A673 (cell line): ENCODE measurements at places on chromosomes 13 and 19.

DNA sequence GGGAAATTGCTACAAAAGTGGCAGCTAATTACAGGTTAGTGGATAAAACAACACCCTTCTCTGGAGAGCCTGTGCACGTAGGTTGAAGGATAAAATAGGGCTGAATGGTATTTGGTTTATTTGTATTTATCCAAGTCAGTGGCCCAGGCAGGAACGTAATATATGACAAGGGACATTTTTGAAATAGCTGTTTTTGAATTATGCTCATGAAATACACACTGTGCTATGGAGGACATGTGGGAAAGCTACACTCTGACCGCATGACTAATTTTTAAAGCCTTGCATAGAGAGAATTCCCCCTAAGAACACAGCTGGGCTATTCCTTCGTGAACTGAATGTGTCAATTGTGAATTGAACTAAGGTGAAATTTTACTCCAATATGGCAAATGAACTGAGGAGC is 292.1 kb upstream of the MAB21L1 start:
- no peak for DNase-seq

DNA sequence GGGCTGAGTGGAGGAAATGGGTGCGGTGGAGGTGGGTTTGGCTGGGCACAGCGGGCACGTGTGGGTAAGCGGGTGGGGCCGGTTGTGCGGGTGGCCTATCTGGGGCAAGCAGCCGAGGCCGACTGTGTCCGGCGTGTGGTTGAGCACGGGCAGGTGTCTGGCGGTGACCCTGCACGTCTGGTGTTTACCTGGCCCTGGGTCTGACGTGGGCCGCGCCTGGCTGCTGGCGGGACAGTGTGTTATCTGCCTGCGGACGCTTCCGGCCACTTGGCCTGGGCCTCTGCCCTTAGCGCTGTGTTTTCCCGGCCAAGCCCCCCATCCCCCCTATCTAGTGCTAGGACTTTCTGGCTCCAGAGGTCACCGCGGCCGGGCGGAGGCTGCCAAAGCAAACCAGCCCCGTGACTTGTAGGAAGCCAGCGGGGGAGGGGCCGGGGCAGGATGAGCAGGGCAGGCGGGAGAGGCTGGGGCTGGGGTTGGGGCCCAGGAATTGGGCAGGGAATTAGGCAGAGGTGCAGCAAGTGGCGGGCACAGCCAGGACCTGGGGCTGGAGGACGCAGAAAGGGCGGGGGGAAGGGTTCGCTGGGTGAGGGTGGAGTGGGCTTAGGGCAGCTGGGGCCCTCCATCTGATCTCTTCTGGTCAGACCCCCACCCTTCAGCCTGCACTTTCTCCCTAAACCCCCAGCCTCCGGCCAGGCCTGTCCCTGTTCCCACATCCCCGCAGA is 534 bp upstream of the HPN start:
- no peak for DNase-seq

GRCh38 chr19:51059715-51060114 is 5.2 kb downstream of the KLK13 start:
- no peak for DNase-seq

DNA sequence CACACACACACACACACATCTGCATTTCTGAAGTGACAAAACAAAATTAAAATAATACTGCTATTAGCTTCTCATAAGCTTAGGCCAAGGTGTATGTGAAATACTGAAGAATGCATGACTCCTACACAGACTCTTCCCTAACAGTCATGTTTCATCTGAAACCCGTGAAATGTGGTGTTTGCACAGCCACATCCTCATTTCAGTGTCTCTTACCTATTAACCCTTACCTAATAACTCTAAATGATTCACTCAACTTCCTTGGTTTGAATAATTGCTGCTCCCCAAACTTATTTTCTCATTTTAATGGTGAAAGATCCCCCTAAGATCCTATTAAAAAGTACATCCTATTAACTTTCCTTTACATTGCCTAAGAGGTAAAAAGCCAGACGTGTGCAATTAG is 117.6 kb downstream of the MIPEP start:
- DNase-seq, result no peak

- peak; percentile 85 for DNase-seq
Observed at GRCh38 chr19:3163230-3163886, 15.2 kb upstream of the S1PR4 start.

GRCh38 chr13:51959773-51960172 is 51.5 kb downstream of the ATP7B start:
- DNase-seq, result no peak

DNA sequence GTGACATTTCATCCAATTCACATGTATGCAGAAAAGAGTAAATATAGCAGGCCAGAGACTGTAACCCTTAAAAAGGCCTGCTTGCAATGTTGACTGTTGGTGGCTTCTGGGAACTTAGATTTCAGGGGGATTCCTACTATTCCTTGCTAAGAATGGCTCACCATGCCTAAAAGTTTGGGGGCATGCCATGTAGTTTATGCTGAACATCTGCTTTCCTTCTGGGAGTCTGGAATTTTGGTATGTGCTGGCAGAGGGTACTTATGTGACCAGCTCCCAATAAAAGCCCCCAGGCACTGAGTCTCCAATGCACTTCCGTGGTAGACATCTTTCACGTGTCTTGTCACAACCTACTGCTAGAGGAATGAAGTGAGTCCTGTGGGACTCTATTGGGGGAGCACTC is 88.4 kb upstream of the PCDH8 start:
- no peak for DNase-seq

DNA sequence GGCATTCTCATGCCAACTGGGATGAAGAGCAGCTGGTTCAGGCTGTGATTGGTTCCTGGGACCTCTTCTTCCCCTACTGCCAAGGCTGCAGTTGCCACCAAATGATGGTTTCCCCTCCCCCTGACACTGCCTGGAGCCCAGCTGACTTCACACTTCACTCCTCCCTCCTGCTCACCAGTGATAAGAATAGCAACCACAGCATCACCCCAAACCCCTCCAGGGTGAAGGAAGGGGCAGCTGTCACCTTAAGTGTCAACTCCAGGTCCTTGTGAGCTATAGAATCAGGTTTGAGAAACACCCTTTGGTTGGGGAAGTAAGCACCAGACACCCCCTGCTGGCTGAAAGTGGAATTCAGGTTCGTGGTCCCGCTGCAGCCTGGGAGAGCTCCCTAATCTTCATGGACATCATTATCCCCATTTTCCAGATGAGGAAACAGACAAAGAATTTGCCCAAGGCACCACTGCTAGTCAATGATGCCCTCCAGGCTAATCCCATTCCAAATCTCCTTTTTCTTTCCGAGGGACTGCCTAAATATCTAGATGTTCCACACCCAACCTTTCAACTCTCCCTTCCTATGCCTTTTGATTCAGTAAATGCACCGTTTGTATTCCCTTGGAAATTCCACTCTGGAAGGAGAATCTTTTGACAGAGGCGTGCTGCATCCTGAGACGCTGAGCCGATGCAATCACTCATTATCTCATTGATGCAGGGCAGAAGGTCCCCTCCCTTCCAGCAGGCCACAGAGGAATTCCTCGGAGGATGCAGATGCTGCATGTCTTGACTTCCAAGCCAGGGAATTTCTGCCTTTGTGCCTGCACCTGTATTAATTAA is 50.6 kb upstream of the UQCRFS1 start:
- DNase-seq, result peak; percentile 45

- DNase-seq, result no peak
Observed at GRCh38 chr19:392375-392970, 16.5 kb downstream of the C2CD4C start.

DNA sequence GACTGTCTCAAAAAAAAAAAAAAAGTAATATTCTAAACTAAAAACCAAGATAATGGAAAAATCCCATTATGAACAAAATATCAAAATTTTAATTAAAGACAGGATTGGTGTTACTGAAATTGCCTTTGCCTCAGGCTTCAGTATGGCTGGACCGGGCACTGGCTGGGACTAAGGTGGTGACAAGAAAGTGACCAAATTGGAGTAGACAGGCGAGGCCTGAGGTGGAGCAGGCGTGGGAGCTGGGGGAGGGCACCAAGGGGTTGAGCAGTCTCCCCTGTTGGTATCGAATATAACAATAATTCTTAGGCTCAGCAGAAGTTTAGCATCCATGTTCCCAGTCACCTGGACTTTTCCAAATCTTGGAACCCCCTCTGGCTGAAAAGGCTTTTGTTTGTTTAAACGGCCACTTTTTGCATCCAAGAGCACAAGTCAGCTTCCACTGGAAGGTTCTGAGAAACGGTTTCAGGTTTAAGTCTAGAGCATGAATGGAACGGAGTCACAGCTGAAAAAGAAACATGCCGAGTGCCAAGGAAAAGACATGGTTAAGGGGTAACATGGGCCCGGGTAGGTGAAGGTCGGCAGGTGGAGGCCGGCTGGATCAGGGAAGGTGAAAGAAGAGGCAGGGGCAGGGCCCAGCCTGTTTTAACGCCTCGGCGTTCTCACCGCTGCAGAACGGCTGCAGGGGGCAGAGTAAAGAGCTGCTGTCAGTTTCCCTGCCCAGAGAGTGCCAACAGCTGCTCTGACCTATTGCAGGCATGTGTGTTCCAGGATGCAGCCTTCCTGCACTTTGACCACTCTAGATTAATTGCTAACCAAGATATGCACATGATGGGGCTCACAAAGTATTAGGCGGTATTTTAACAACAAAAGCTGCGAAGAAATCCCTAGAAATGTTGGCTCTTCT is 104.4 kb downstream of the TM9SF2 start:
- DNase-seq, result no peak

- peak; percentile 73 for DNase-seq
Observed at GRCh38 chr13:61880578-61881283, 465.1 kb upstream of the PCDH20 start.

- DNase-seq, result no peak
Observed at GRCh38 chr13:44401577-44401976, 28.0 kb downstream of the SERP2 start.

GRCh38 chr13:42864952-42865767 is 83.8 kb downstream of the FAM216B start:
- DNase-seq, result no peak

- DNase-seq, result no peak
Observed at GRCh38 chr13:100533588-100534041, 55.0 kb downstream of the GGACT start.

DNA sequence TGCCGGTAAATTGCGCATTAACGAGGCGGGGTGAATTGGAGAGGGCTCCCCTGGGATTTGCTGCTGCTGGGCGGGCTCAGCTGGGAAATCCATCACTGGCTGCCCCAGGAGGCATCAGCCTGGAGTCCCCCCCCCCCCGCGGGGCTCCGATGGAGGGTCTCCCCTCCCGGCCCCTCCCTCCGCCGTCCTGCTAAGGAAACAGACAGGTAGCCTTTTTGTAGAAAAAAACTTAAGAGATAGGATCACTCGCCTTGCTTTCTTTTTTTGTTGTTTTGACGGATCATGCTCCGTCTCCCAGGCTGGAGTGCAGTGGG is 6.8 kb downstream of the TLE6 start:
- DNase-seq, result no peak

GRCh38 chr13:43387880-43388279 is 364.5 kb downstream of the DNAJC15 start:
- DNase-seq, result no peak

- DNase-seq, result no peak
Observed at GRCh38 chr13:68292601-68293000, 1062.5 kb upstream of the PCDH9 start.

- no peak for DNase-seq
Observed at GRCh38 chr13:85640727-85641126, 158.5 kb downstream of the SLITRK6 start.

DNA sequence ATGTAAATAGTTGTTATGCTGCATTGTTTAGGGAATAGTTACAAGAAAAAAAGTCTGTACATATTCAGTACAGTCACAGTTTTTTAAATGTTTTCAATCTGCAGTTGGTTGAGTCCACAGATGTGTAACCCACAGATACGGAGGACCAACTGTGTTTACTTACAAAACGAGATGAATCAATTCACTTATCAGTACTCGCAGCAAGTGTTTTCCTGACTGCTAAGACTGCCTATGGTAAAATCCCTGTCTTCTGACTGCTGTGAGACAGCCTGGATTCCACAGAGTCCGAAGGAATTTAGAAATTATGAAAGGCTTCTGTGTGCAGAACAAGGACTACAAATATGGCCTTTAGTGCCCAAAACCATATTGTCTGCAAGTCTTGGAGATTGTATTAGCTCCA is 45.7 kb upstream of the C1QTNF9 start:
- no peak for DNase-seq

GRCh38 chr13:44583137-44583536 is 7.0 kb upstream of the TSC22D1 start:
- DNase-seq, result no peak

DNA sequence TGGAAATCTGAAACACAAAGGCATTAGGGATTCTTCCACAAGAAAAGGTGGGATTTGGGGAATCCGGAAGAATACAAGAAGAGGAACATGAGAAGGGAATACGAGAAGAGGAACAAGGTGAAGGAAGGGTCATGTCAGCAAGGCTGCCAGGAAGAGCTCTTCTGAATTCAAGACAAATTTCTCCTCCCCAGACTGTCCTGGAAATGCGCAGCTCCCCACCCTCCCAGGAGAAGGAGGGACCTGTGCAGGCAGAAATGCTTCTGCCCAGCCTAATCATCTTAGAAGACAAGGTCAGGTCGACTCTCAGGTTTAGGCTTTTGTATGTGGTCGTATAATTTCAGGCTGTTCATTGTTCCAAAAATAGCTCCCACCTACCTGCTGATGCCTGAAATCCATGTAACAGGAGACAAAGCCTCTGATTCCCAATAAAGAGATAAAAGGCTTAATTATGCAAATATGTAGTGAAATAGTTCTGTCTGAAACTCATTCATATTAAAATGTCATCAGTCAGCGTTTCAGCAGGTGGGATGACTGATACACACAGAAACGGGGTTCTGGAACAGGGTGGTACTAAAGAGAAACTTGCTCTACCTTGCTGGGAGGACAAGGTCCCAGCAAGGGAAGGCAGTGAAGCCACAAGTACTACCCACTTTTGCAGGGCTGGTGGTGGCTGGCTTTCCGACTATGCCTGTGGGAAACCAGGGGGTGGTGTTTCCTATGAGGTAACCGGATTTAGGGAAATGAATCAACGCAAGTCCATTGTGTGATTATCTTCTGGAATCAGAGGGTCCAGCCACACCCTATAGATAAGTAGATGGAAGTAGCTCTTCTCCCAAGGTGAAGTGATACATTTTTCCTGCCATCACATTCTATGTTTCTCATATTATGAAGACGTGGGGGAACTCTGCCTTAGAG is 76.1 kb downstream of the KL start:
- peak; percentile 29 for DNase-seq

DNA sequence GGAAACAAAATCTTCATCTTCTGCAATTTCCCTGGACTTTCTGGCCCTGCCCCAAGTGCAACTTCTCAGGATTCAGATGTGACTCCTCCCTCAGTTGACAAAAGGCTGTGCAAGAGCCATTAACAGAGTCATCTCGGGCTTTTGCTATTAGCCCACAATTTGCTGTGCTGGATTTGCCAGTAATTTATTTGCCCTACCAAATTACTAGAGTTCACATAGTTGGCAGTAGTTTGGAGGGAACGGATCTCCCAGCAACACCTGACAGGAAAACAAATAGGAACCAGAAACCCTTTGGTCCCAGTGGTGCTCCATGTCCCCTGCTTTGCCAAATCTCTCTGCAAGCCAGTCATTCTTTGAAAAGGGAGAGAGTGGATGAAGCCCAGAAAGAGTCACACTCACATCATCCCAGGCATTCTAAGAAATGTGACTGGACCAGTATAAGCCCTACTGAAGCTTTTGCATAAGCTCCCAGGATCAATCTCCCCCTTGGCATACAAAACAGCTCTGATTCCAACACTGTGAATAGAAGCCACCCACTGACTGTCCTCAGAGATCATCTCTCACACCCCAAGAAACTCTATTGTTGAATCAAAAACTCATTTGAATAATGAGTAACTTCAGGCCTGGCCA is 350.1 kb upstream of the NBEA start:
- no peak for DNase-seq

- DNase-seq, result no peak
Observed at GRCh38 chr13:30932481-30933353, at the start of gene TEX26. Gene TEX26 (plus strand): TSS chr13:30932656. CDS start chr13:30932716, 60 bp downstream.
